Stimulated activated CD4-positive, alpha-beta T cell treated with anti-CD3 and anti-CD28 coated beads, Interleukin-15, amount 100 ng/mL, for 24 hours (primary cell): ENCODE measurements at places on chromosomes 16 and 17.

DNA sequence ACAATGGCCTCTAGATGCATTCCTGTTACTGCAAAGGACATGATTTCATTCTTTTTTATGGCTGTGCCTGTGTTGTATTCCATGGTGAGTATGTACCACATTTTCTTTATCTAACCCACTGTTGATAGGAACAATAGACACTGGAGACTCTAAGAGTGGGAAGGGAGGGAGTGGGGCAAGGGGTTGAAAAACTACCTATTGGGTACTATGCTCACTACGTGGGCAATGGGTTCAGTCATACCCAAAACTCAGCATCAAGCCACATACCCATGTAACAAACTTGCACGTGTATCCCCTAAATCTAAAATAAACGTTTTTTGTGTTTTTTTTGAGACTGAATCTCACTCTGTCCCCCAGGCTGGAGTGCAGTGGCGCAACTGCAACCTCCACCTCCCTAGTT is 47.1 kb upstream of the SCNN1B start:
- no peak for DNase-seq

- DNase-seq: no peak
These were observed 35.5 kb upstream of the NOL11 start for GRCh38 chr17:67682196-67682595.

DNA sequence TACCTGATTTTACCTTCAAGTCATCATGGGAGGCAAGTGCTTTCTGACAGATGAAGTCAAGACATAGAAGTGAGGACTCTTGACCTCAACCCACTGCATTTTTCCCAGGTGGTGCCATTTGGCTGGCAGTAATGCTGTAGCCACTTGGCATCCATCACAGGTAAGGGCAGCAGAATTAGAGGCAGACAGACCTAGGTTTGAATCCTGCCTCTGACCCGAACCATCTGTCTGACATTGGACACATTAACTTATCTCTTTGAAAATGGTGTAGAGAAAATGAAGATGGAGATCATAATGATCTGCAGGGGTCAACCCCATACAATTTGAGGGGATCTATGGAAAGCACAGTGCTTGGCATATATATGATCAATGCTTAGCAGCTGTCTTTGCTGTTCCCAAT is 505.5 kb downstream of the NPIPA7 start:
- no peak for DNase-seq

GRCh38 chr16:70302745-70303144 is 3.8 kb downstream of the DDX19B start:
- no peak for DNase-seq

GRCh38 chr16:81551821-81552304 is 107.3 kb downstream of the CMIP start:
- DNase-seq: no peak

- no peak for DNase-seq
These were observed 180.2 kb upstream of the CHMP6 start for GRCh38 chr17:80811181-80812105.

GRCh38 chr17:5819396-5819795 is 235.1 kb upstream of the NLRP1 start:
- no peak for DNase-seq

DNA sequence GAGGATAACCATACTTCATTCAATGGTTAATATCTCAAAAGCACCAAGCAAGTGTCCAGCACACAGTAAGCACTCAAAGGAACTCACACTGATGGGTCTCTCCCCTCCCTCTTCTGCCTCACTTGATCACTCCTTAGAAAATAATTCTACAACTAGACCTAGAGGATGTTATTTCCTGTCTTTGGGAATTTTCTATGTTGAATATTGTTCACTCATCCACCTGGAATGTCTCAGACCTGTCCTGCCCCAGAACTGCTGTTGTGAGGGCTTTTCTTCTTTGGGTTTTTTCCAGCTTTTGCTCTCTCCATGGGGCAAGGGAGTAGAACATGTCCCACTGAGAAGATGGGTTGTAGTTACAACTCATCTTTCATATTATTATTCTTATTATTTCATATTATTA is 25.3 kb downstream of the NXPH3 start:
- DNase-seq: no peak

DNA sequence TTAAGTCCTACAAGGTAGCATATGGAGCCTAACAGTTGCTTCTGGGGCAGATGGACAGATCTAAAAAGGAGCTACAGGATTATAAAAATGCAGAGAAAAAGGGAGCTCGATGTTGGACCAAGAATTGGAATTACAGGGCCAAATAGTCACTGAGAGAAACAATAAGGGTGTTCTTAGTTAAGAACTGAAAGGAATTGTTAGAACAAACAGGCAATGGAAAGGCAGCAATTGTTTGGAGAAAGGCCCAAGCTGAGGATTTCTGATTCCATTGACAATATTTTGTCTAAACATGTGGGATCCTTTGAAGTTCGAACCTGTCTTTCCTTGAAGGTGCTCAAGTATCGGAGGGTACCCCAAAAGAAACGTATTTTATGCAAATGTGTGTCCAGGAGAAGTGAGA is 513.6 kb upstream of the CDH8 start:
- no peak for DNase-seq

GRCh38 chr17:78441271-78441971 is 63.0 kb downstream of the PGS1 start:
- no peak for DNase-seq

GRCh38 chr17:50906443-50906842 is 40.3 kb upstream of the TOB1 start:
- DNase-seq: no peak

DNA sequence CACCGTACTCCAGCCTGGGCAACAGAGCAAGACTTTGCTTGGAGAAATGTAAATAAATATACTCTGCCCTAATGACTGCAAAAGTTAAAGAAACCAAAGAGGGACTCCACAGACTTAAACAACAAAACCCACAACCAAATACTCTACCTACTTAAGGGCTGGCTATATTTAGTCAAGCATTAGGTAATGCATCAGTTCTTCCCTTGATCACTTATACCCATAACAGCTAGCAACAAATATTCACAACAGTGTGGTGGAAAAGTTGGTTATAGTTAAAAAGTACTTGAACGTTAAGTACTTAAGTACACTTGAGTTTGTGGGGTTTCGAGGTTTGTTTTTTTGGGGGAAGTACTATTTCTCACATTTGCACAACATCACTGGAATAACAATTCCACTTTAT is 5.4 kb upstream of the HEXIM2 start:
- no peak for DNase-seq

- no peak for DNase-seq
These were observed 20.6 kb upstream of the PHAF1 start for GRCh38 chr16:67089101-67089500.
